ENCODE measurements at places on chromosomes 5 and 9.

- no peak for DNase-seq
Measured at GRCh38 chr5:141494761-141495452, 6.0 kb downstream of the PCDHGC5 start.

DNA sequence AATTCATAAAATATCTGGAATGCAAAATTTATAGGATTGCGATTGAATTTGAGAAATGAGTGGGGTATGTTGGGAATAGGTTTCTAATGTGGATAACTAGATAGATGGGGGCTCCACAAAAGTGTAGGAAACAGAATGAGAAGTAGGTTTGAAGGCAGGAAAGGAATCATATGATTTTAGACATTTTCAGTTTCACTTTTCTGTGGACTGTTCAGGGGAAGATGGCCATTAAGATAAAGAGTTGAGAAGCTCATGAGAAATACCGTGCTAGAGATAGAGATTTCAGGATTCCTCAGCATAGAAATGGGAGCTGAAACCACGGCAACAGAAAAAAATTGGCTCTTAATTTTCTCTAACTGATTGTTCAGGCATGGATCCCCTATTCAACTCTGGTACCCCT lies 163.4 kb upstream of the CD180 start:
- no peak for DNase-seq

DNA sequence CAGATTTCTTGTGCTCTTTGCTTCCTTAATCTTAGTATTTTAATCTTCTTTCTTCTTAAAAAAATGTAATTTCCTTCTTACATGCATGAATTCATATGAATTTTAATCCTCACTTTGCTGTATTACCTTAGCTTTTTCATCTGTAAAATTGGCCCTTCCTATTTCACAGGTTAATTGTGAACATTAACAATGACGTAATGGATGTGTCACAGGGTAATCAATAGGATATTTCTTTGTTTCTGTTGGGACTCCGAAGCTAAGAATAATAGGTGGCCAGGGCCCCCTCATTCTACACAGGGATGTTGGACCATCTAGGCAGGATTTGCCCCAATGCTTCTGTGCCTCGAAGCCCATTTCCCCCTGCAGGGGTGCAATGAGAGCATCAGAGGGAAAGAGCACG lies 187.4 kb upstream of the NFIB start:
- no peak for DNase-seq

- peak; percentile 87 for DNase-seq
Measured at GRCh38 chr9:94656200-94656599, 16.9 kb upstream of the FBP1 start.

DNA sequence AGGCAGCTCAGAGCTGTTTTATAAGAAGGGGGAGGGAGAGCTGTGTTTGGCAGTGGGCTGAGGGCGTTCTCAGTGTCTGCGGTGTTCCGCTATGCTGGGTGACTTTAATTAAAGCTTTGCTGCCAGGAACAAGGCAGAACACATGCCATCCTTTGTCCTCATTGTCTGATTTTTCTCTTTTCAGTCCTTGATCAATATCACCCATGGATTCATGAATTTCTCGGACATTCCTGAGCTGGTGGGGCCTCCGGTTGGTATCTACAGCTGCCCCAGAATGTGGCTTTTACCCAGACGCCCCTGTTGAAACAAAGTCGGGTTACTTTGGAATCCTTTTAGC lies 66.5 kb upstream of the TGFBR1 start:
- no peak for DNase-seq

DNA sequence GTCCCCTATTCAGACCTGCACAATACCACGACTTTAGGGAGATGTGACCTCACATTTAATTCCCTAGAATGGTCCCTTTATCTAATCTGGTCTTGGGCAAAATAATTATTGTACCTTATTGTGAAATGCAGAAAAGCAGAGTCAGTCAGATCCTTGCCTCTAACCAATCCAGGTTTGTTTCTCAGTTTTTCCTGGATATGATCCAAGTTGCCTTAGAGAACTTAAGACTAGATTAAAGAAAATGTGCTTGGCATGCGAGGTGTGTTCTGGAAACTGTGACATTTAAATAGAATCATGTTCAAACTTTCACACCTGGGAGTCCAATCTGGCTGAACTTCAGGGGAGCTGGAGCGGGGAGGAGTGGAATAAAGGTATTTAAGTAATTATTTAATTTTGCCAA lies 696.2 kb downstream of the DNAH5 start:
- DNase-seq: no peak

GRCh38 chr9:73165911-73166310 lies 14.2 kb downstream of the ANXA1 start:
- no peak for DNase-seq

Measured in KBM-7 (cell line).